ENCODE measurements at places on chromosomes 5 and 9. TPM values are rescaled to one million over a fixed set of nuclear protein-coding genes. Genes with fewer than 3 reads are reported as not detected.

GRCh38 chr9:96163161-96163560 lies 138.8 kb downstream of the HSD17B3 start:
- DNase-seq, result no peak

TSSK1B gene
- not detected for total RNA-seq

DEPDC1B gene
- 2.4 TPM for total RNA-seq

- DNase-seq, result no peak
These were observed 5.7 kb upstream of the PCDH1 start for GRCh38 chr5:141883892-141884318.

GFI1B gene
- total RNA-seq, result 0.56 TPM

DNA sequence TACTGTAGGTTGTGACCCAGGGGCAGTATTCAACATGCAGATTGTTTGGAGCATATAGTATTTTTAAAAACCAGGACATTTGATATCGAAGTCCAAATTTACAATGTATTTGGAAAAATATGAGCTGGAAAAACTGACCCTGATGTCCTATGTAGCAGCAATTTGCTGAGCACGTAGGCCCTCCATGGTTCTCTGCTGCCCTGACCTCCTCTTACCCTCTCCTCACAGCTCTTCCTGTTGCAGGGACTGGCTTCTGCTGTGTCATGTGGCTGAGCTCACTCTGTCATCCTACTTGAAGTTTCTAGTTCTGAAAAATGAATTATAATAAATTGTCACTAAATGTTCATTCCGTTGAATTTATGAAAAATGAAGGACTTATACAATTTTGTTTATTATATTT lies 4.1 kb upstream of the ASPN start:
- no peak for DNase-seq

- no peak for DNase-seq
These were observed 126.0 kb downstream of the STK32A start for GRCh38 chr5:147360816-147361215.

GRCh38 chr5:153445875-153446579 lies 44.4 kb upstream of the GRIA1 start:
- DNase-seq, result no peak

GRCh38 chr9:99516657-99517049 lies 294.6 kb downstream of the SEC61B start:
- DNase-seq, result no peak

DNA sequence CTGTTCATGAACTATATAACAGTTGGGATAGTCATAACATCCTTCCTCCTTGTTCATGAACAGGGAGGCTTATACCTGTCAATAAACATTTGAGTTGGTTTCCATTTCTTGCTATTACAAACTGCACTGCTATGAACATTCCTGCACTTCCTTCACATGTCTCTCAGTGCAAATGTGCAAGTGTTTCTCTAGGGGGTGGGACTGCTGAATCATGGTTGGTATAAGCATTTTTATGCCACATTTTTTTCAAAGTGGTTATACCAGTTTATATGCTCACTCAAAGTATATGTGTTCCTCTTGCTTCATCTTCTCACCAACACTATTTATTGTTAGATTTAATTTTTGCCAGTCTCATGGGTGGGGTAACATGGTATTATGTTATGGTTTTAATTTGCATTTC lies 25.8 kb upstream of the TPD52L3 start:
- DNase-seq, result no peak

TAF11L9 gene
- not detected for total RNA-seq

DNA sequence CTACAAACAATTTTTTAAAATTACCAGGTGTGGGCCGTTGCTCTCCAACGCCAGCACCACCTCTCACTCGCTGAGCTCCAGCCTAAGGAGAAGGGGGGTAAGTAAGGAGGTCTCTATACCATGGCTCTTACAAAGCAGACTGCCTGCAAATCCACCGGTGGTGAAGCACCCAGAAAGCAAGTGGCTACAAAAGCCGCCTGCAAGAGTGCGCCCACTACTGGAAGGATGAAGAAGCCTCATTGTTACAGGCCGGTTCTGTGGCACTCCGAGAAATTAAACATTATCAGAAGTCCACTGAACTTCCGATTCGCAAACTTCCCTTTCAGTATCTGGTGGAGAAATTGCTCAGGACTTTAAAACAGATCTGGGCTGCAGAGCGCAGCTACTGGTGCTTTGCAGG lies 46.0 kb downstream of the CDO1 start:
- DNase-seq, result no peak

DNA sequence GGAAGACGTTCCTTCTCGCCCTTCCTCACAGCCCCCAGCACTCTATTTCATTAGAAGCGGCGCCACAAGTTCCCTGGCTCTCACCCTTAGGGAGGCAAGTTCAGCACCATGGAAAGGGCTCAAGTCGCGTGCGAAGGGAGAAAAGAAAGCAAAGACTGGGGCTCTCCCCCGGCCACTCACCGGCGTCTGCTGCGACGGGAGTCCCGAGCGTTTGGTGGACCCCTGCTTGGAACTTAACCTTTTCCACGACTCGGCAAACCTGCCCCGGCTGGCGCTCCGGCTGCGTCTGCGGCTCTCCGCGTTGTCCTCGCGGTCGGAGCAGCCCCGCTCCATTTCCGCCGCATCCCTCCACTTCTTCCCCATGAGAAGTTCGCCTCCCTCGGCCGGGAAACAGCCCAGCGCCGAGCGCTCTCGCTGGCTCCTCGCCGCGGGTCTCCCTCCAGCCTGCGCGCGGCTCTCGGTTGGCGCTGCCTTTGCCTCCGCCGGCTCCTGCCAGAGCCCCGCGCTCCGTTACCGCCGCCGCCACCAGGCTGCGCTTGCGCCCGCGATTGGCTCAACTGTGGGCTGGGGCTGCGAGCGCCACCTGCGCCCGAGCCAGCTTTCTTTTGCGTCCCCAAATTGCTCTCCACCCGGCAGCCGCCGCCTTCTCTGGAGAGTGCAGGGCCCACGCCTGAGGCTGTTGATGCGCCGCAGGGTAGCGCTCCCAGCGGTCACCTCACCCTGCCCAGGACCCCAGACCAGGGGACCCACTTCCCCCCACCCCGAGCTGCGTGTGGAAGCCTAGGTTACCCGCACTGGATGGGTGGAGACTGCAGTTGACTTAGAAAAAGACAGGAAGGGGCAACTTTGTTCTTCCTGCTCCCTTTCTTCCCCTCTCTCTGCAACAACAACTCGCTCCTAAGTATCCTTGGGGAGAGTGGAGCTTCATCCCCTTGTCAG lies 321.6 kb downstream of the CEMIP2 start:
- no peak for DNase-seq

- DNase-seq, result no peak
These were observed 138.6 kb downstream of the ADCY2 start for GRCh38 chr5:7534505-7534904.

DNA sequence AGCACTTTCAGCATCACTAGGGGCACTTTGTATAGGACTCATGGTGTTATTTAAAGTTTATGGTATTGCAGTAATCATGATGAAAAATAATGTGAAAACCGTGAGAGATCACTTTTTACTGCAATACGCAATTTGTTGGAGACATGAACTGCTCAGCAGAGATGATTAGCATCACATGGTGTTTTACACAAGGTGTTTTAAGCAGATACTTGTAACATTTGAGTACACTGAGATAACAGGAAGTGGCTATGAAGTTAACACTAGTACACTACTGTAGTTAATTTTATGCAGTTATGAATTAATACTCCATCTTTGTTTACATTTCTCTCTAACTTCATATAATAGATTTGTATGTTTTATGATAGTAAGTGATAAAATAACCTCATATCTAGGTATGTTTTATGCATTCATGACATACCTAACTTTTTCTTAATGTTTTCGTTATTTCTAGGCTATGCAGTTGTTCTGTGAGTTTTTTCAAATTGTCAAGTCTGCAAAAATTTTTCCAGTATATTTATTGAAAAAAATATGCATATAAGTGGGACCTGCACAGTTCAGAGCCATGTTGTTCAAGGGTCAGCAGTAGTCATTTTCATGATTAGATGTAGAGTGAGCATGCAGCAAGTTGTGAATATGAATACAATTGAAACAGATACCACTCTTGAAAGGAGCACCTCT lies 13.0 kb downstream of the SUB1 start:
- no peak for DNase-seq

COL23A1 gene
- not detected for total RNA-seq

TRIM7 gene
- 2.1 TPM for total RNA-seq
